ENCODE measurements at places on chromosomes 5 and 9.

DNA sequence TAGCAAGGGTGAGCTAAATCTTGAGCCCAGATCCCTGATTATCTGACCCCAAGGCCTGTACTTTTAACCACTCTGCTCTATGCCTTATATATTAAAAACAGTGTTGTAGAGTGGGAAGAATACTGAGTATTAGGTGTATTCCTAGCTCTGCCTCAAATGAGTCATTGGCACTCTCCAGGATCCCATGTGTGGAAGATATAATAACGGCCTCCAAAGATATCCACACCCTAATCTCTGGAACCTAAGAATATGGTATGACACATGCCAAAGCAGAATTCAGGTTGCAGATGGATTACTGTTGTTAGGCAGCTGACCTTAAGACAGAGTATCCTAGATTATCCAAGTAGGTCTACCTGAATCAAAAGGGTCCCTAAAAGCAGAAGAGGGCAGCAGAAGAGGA lies 110.8 kb downstream of the ADRB2 start:
- ATAC-seq = peak; percentile 74

- ATAC-seq = no peak
Observed at GRCh38 chr5:141192110-141192725, at the start of gene PCDHB10. Gene PCDHB10 (plus strand): TSS chr5:141192353. CDS start chr5:141192553, 200 bp downstream.

GRCh38 chr5:56774957-56775356 lies 40.4 kb upstream of the MAP3K1 start:
- no peak for ATAC-seq

- ATAC-seq = no peak
Observed at GRCh38 chr5:151469386-151469785, 22.0 kb downstream of the SLC36A1 start.

DNA sequence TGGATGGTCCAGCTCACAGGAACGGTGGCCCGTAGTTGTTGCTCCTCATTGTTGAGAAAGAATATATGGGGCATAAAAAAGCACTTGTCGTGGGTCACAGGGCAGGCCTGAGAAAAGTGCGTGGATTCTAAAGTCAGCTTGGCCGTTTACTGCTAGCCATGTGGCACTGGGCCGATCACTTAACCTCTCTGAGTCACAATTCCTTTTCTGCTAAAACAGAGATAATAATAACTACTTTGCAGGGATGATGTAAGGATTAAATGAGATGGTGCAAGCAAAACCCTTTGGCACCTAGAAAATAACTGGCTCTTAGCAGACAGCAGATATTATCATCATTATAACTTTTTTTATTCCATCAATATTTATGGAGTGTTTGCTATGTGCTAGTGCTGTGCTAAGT lies 579.7 kb downstream of the CCDC171 start:
- ATAC-seq = no peak

DNA sequence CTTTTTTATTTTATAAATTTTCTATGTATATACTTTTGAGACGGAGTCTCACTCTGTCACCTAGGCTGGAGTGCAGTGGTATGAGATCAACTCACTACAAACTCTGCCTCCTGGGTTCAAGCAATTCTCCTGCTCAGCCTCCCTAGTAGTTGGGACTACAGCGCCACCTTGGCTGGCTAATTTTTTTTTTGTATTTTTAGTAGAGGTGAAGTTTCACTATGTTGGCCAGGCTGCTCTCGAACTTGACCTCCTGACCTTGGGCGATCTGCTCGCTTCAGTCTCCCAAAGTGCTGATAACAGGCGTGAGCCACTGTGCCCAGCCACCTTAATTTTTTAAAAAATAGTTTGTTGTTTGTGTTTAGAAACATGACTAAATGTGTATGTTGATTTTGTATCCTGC lies 76.6 kb downstream of the FBXO4 start:
- ATAC-seq = no peak

- ATAC-seq = no peak
Observed at GRCh38 chr5:58060996-58061395, 398.9 kb downstream of the PLK2 start.

DNA sequence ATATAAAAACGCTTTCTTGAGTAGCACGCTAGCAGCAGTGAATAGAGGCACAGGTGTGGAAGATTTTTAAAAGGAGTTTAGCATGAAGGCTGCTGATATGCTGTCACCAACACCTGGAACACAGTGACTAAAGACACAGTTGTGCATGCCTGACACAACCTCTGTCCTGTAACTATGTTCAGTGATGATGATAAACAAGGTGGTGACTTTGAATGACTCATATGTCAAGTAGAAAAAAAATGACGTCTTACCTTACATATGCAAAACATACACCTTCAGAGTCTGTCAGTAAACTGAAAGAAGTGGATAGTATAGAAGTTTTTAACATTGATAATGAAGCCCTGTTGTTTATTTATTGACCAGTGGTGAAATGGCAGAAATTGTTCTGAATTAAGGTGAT lies 66.2 kb upstream of the ADCY2 start:
- ATAC-seq = no peak

- ATAC-seq = no peak
Observed at GRCh38 chr5:5380298-5380697, 42.2 kb upstream of the ICE1 start.

GRCh38 chr9:88321764-88322163 lies 66.5 kb upstream of the SPIN1 start:
- no peak for ATAC-seq

DNA sequence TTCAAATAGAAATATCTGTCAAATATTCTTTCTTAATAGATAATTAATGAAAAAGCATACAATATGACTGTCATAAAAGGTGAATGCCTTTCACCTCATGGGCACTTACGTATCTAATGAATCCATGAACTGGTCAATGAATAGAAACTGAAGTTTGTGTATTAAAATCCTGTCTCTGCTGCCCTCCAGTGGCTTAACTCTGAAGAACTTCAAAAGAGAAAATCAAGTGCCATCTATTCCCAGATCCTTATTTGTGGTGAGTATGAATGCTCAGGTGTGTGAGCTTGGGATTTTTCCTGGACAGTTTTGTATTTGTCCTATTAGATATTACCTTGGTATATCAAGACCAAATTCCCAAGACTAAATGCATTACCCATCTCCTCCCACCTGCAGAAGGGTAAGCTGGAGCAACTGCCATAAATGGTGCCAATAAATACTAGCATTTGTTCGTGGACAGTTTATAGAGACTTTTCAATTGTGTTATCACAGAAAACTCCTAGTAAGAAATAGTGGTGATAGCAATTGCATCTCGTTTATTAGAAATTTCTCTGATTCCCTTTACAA lies 44.0 kb upstream of the SVEP1 start:
- peak; percentile 57 for ATAC-seq

- ATAC-seq = no peak
Observed at GRCh38 chr9:79630521-79631403, 59.0 kb downstream of the TLE4 start.

- ATAC-seq = no peak
Observed at GRCh38 chr5:138943599-138944173, 68.6 kb upstream of the LRRTM2 start.

GRCh38 chr5:66585291-66585690 lies 10.9 kb upstream of the MAST4 start:
- ATAC-seq = no peak

DNA sequence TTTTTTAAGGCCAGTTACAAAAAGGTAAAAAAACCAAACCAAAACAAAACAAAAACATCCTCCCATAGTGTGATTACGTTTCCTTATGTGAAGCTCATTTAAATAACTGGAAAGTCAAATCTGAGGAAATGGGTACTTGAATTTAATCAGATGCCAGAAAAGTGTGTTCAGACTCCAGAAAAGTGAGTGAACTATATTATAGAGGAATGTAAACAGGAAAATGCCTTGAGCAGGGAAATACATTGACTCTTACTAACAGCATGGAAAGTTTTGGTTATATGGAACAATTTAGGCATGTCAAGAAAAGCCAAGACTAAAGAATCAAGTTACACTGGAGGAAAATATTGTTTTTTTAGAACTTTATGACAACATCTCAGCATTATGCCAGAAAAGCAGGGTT lies 37.8 kb upstream of the RNF20 start:
- ATAC-seq = no peak

GRCh38 chr5:145919413-145919812 lies 17.0 kb upstream of the SH3RF2 start:
- ATAC-seq = no peak

GRCh38 chr5:112419164-112419985 lies at the start of gene EPB41L4A:
Gene EPB41L4A (minus strand): TSS chr5:112419277. CDS start chr5:112419039, 238 bp downstream.
- peak; percentile 87 for ATAC-seq

DNA sequence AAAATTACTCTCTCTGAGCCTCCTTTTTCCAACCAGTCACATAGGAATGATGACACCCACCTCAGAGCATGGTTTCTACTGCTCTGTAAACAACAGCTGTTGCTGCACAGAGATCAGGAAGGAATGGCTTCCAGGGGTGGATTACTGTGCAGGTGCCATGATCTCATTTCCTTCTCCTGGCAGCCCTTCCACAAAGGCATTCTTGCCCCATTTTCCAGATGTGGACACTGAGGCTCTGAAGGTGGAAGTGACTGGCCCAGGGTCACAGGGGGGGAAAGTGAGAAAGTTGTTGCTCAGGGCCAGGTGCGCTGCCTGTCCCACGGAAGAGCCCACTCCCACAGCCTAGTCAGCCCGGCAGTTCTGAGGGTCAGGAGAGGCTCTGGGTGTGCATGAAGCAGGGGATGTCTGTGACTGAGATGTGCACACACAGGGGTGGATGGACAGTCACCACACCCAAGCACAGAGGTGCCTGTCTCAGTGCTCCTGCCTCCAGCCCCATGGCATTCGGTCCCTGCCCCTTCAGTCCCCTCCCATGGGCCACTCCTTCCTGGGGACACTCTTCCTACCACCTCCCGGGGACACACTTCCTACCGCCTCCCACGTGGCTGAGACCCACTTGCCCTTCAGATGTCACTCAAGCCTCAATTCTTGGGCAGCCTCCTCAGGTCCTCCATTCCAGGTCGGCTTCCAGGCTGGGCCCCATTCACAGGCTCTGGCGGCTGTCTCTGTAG lies 17.0 kb downstream of the FGFR4 start:
- ATAC-seq = no peak

- ATAC-seq = peak; percentile 94
Observed at GRCh38 chr9:135926402-135927194, 19.3 kb upstream of the CAMSAP1 start.

GRCh38 chr5:138824924-138825863 lies 49.9 kb downstream of the LRRTM2 start:
- no peak for ATAC-seq

DNA sequence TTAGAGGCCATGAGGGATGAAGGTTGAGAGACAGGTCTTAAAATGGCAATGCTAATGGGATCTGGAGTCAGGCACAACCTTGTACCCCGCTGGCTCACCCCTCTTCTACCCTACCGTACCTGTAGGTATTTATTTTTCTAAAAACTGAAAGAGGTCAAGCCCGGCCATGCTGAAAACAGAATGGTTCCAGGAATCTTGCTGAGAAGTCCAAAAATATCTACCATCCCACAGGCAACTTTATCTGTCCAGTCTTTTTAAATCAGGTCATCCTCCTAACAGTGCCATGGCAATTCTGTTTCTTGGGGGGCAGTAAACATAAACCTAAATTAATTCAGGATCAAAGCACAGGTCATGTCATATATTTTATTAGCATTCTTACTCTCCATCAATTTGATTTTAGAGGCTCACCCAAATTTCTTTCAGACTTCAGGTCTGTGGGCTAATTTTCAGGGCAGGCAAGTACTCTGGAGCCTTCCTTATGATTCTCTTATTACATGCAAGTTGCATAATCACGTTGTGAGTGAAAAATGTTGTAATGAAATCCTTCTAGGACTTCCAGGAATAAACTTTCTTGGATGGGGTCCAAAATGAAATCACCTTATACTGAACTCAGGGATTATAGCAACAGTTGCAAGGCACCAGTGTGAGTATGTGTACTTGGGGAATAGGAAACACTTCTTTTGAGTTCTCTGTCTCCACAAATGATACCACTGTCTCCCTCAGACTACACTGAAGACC lies 102.7 kb upstream of the NREP start:
- ATAC-seq = peak; percentile 43

DNA sequence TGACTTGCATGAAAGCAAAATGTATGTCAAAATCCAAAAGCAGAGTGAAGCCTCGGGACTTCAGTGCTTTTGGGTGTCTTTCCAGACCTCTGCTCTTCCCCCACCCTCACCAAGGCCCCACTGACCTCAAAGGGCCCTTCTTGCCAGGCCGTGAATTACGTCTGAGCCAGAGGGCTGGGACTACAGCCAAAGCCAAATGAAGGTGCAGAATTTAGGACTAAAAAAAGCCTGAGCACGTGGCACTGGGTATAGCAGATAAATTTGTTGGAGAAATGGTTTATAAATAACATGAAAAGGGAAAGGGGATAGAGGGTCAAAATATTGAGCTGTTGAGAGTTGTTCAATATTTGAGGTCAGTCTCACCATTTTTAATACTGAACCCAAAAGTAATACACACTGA lies 163.4 kb downstream of the GHR start:
- no peak for ATAC-seq

DNA sequence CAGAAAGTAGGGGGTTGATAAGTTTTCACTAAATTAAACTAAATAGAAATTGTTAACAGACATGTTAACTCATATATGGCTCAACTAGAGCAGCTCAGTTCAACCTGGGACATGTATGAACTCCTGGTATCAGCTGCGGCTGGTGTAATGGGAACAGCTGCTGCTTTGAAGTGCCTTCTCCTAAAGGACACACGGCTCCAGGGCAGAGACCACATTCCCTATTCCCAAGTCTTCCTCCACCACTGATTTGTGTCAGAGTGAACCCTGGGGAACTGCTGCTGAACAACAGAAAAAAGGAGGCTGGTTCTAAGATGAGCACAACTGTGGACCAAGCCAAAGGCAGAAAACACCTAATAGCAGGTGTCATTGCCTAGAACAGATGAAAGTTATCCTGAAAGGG lies 71.1 kb downstream of the MAPKAP1 start:
- ATAC-seq = no peak

DNA sequence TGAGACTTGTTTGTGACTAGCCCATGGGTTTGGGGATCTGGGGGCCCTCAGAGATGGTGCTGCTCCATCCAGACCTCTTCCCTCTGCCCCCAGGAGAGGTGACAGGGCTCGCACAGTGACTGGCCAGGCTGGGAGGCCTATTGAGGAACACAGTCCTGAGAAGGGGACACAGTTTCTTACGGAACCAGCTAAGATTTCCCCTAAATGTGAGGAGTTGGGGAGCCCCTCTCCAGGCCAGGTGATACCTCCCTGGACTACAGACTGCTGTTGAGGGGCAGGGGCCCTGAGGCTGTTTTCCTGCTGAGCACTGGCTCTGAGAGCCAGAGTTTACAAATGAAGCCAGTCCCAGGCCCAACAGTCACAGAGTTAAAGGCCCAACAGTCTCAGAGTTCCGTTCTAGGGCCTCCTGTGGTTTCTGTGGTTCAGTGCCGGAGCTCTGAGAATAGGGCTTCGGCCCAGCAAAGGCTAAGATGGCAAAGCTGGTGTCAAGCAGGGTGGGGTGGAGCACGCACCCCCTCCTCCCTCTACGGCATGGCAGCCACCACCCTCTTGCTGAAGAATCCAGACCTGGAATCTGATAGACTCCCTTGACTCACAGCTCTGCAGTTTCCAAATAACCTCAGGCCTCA lies 1.1 kb upstream of the SEMA4D start:
- no peak for ATAC-seq

All from esophagus mucosa (tissue), 1 donor.